NCI-H1436 (cell line): ENCODE measurements at places on chromosomes 1 and 21.

- no peak for DNase-seq
These were observed 11.8 kb upstream of the F3 start for GRCh38 chr1:94553323-94553730.

- DNase-seq = no peak
These were observed 6.9 kb downstream of the AKR1A1 start for GRCh38 chr1:45557422-45557944.

- peak; percentile 15 for DNase-seq
These were observed 112.1 kb downstream of the HLCS start for GRCh38 chr21:36854391-36854790.

DNA sequence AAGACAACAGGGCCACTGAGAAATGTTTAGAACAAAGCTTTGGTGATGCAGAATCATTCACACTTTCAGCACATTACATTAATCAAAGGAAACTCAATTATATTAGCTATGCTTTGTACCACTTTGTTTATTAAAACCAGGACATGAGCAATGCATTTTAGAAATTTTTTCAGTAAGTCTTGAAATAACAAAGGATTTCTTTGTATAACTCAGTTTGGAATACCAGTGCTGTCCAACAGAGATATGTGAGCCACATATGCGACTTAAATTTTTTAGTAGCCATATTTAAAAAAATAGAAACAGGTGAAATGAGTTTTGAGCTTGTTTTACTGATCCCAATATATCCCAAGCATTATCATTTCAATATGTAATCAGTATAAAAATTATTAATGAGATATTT is 18.8 kb upstream of the F3 start:
- DNase-seq = no peak
